ENCODE measurements at places on chromosomes 16 and 17. TPM values are rescaled to one million over a fixed set of nuclear protein-coding genes. Genes with fewer than 3 reads are reported as not detected.
A peak's percentile ranks its signal among the peaks of the same experiment; 100 is the strongest.

- no peak overlapping the region for H3K27ac ChIP-seq
- H3K36me3 ChIP-seq = no peaks in the 10 kb centered on the region
- H3K4me3 ChIP-seq = no peak overlapping the region
- no peaks in the 10 kb centered on the region for H3K4me1 ChIP-seq
- H3K27me3 ChIP-seq = no peaks in the 10 kb centered on the region
These were observed 19.6 kb downstream of the OR1D5 start for GRCh38 chr17:3043737-3044365.

GRCh38 chr17:80980397-80981061 lies 11.1 kb upstream of the CHMP6 start:
- H3K27me3 ChIP-seq = no peaks in the 10 kb centered on the region
- H3K4me1 ChIP-seq = peaks cover 28% of the 10 kb centered on the region
- DNase-seq = peak; percentile 51
- no peak overlapping the region for H3K4me3 ChIP-seq

DNA sequence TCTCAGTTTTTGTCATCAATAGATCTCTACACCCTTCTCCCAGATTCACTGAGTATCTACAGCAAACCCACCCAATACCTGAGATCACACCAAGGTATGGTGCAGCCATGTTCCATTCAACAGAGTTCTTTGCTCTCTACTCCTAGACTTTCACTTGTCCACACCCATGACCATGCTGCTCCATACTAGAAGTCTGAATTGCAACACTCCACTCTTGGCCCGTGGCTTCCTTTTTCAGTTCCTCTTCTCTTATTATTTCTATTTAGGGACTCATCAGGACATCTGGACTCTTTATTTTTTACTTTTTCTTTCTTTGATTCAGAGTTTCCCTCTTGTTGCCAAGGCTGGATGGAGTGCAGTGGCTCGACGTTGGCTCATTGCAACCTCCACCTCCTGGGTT lies 37.1 kb downstream of the YWHAE start:
- no peak overlapping the region for H3K27ac ChIP-seq
- H3K27me3 ChIP-seq = no peaks in the 10 kb centered on the region
- H3K4me3 ChIP-seq = no peak overlapping the region
- peaks cover 17% of the 10 kb centered on the region for H3K36me3 ChIP-seq
- H3K4me1 ChIP-seq = peaks cover 30% of the 10 kb centered on the region

DNA sequence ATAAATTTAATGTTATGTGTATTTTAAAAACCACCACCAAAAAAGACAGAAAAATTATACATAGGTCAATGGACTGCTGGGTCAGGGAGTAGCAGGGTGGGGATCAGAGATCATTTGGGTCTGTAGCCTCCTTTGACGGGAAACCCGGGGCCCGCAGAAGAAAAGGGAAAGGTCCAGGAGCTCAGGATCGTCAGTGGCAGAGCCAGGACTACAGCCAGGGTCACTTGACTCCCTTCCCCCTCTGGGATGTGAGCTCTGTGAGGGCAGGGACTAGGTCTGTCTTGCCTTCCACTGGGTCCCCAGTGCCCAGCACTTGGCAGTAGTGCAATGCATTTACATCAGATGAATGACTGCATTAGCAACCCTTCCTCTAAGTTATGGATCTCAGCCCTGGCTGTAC lies 62.1 kb downstream of the TOM1L2 start:
- H3K27ac ChIP-seq = no peak overlapping the region
- no peaks in the 10 kb centered on the region for H3K36me3 ChIP-seq
- H3K4me1 ChIP-seq = peaks cover 15% of the 10 kb centered on the region
- H3K4me3 ChIP-seq = no peak overlapping the region

- H3K4me3 ChIP-seq = no peak overlapping the region
- no peak overlapping the region for H3K27ac ChIP-seq
- H3K36me3 ChIP-seq = peaks cover 81% of the 10 kb centered on the region
These were observed 12.7 kb downstream of the RNF227 start for GRCh38 chr17:7903154-7904103.

DNA sequence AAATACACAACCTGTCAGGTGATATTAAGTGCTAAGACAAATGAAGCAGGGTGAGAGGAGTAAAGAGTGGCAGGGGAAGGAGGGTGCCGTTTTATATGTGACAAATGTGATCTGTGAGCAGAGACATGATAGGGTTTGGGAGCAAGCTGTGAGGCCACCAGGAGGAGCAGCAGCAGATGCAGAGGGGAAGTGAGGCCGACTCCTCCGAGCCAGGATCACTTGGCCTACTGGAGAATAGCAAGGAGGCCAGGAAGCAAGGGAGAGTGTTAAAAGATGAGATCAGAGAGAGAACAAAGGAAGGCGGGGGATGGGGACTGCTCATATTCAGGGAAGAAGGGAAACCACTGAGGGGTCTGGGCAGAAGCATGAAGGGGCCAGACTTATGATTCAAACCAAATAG lies 129.4 kb downstream of the TANGO6 start:
- H3K27me3 ChIP-seq = no peaks in the 10 kb centered on the region
- H3K4me1 ChIP-seq = peaks cover 9% of the 10 kb centered on the region
- no peak overlapping the region for H3K4me3 ChIP-seq
- no peak overlapping the region for H3K27ac ChIP-seq
- peak; percentile 70 for DNase-seq

- peak; percentile 78 for DNase-seq
- H3K27me3 ChIP-seq = no peaks in the 10 kb centered on the region
- H3K4me1 ChIP-seq = peaks cover 20% of the 10 kb centered on the region
- no peak overlapping the region for H3K27ac ChIP-seq
- H3K36me3 ChIP-seq = no peaks in the 10 kb centered on the region
- H3K4me3 ChIP-seq = no peak overlapping the region
These were observed 4.6 kb upstream of the TAF15 start for GRCh38 chr17:35804658-35805192.

- no peak for DNase-seq
- H3K27me3 ChIP-seq = no peaks in the 10 kb centered on the region
- no peak overlapping the region for H3K27ac ChIP-seq
- no peak overlapping the region for H3K4me3 ChIP-seq
- H3K36me3 ChIP-seq = no peaks in the 10 kb centered on the region
These were observed 314.3 kb downstream of the MAP2K6 start for GRCh38 chr17:69728816-69729215.

- peaks cover 3% of the 10 kb centered on the region for H3K27me3 ChIP-seq
- H3K4me1 ChIP-seq = no peaks in the 10 kb centered on the region
- no peak overlapping the region for H3K4me3 ChIP-seq
- no peaks in the 10 kb centered on the region for H3K36me3 ChIP-seq
These were observed 130.5 kb upstream of the CRHR1 start for GRCh38 chr17:45653616-45654015.

GRCh38 chr17:62892870-62893338 lies 73.1 kb upstream of the TANC2 start:
- H3K4me3 ChIP-seq = no peak overlapping the region
- peaks cover 15% of the 10 kb centered on the region for H3K4me1 ChIP-seq
- peak overlapping the region; percentile 19 for H3K27ac ChIP-seq
- H3K36me3 ChIP-seq = no peaks in the 10 kb centered on the region

- no peak overlapping the region for H3K27ac ChIP-seq
- no peak overlapping the region for H3K4me3 ChIP-seq
- peaks cover 4% of the 10 kb centered on the region for H3K27me3 ChIP-seq
- H3K36me3 ChIP-seq = no peaks in the 10 kb centered on the region
- DNase-seq = no peak
- peaks cover 7% of the 10 kb centered on the region for H3K4me1 ChIP-seq
These were observed 22.4 kb downstream of the TBC1D3B start for GRCh38 chr17:36153895-36154610.

DNA sequence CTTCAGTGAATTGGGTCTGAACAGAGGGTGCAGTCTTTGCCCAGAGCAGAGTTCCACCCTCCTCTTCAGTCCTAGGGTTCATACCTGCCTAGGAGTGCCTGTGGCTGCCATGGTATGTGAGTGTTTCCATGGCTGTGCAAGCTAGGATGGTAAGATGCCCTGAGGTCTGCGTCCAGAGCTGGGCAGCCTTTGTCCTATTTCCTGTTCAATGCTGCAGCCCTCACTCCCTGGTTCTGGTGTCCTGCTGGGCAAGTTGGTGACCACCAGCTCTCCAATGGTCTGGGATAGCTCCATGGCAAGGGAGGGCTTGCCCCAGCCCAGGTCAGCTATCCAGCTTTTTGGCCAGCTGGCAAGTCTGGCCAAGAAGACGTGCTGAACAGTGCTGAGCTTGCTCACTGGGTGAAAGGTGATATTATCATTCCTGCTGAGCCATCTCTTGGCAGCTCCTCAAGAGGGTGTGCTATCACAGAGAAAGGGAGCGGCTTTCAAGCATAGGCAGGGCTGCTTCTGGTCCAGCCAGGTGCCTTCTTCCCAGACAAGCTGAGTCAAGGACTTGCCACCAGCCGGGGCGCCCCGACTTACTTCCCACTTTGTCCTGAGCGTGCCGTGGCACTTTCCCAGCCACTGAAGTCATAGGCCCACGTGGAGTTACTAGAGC lies 13.0 kb upstream of the NFATC3 start:
- H3K4me1 ChIP-seq = no peaks in the 10 kb centered on the region
- H3K27ac ChIP-seq = no peak overlapping the region

GRCh38 chr16:23124315-23124714 lies 24.9 kb downstream of the USP31 start:
- H3K36me3 ChIP-seq = no peaks in the 10 kb centered on the region
- peak; percentile 78 for DNase-seq
- no peaks in the 10 kb centered on the region for H3K27me3 ChIP-seq
- peak overlapping the region; percentile 12 for H3K27ac ChIP-seq
- H3K4me3 ChIP-seq = no peak overlapping the region

GRCh38 chr16:46777804-46778203 lies 29.7 kb upstream of the MYLK3 start:
- H3K36me3 ChIP-seq = no peaks in the 10 kb centered on the region
- H3K4me3 ChIP-seq = no peak overlapping the region
- H3K27ac ChIP-seq = no peak overlapping the region
- no peaks in the 10 kb centered on the region for H3K4me1 ChIP-seq
- no peaks in the 10 kb centered on the region for H3K27me3 ChIP-seq

- H3K4me1 ChIP-seq = peaks cover 17% of the 10 kb centered on the region
- H3K27ac ChIP-seq = no peak overlapping the region
- peak; percentile 79 for DNase-seq
- H3K4me3 ChIP-seq = no peak overlapping the region
- peaks cover 9% of the 10 kb centered on the region for H3K36me3 ChIP-seq
These were observed 297.5 kb downstream of the XYLT1 start for GRCh38 chr16:17173281-17173680.

GRCh38 chr17:14826358-14826757 lies 438.8 kb downstream of the PMP22 start:
- no peaks in the 10 kb centered on the region for H3K36me3 ChIP-seq
- DNase-seq = no peak
- H3K27ac ChIP-seq = no peak overlapping the region
- H3K4me1 ChIP-seq = no peaks in the 10 kb centered on the region
- H3K4me3 ChIP-seq = no peak overlapping the region
- H3K27me3 ChIP-seq = no peaks in the 10 kb centered on the region

- no peak overlapping the region for H3K27ac ChIP-seq
- no peaks in the 10 kb centered on the region for H3K27me3 ChIP-seq
- no peak overlapping the region for H3K4me3 ChIP-seq
- H3K4me1 ChIP-seq = no peaks in the 10 kb centered on the region
These were observed 7.9 kb downstream of the KLHDC4 start for GRCh38 chr16:87757841-87758426.

DNA sequence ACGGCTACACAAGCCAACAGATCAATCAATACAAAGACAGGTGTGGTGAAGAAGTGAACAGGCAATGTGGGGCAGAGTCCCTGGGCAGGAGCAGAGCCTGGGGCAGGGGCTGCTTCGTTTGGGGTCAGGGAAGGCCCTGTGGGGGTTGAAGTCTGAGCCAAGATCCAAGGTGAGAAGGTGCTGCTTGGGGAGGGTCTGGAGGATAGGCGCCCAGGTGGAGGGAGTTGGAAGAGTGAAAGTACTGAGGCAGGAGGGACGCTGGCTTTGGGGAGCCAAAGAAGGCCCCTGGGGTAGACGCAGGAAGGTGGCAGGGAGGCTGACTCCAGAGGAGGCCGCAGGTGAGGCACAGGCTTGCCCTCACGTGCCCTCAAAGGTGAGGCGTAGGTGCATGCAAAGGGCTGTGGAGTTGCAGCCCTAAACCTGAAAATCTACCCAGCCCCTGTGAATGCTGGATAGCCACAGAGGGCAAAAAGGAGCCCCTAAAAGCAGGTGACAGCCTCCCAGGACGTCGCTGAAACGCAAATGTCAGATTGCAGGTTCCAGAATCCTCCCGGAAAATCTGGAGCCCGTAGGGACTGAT lies 33.3 kb downstream of the WFDC1 start:
- no peaks in the 10 kb centered on the region for H3K36me3 ChIP-seq
- H3K4me1 ChIP-seq = no peaks in the 10 kb centered on the region
- DNase-seq = no peak
- no peak overlapping the region for H3K27ac ChIP-seq
- no peak overlapping the region for H3K4me3 ChIP-seq

DNA sequence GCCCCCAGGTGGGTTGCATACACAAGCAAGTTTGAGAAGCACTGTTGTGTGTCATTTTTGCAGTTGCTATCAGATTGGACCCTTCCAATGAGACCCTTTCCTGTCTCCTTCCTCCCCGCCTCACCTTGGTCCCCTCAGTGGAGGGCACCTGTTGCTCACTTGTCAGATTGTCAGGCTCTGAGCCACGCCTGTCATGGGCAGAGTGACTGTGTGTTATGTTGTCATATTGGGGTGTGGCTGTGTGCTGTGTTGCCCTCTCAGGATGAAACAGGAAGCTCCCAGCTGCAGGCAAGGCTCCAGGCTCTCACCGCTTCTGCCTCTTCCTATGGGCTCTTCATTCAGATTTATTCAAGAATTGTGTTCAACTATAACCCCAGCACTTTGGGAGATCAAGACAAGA lies 302.9 kb downstream of the CPPED1 start:
- no peak overlapping the region for H3K27ac ChIP-seq
- no peak overlapping the region for H3K4me3 ChIP-seq
- DNase-seq = no peak
- H3K4me1 ChIP-seq = no peaks in the 10 kb centered on the region

GRCh38 chr16:71526111-71526631 lies at the start of gene CHST4:
TSS of gene CHST4 (plus strand) at chr16:71526426. CDS start at chr16:71536678, 10,252 bp downstream.
- H3K36me3 ChIP-seq = no peaks in the 10 kb centered on the region
- no peak within 1 kb of the TSS for H3K27ac ChIP-seq
- no peaks in the 10 kb centered on the region for H3K27me3 ChIP-seq
- H3K4me1 ChIP-seq = peaks cover 6% of the 10 kb centered on the region
- H3K4me3 ChIP-seq = no peak within 1 kb of the TSS
- peak; percentile 63 for DNase-seq

- no peak for DNase-seq
- no peak overlapping the region for H3K4me3 ChIP-seq
- peaks cover 4% of the 10 kb centered on the region for H3K27me3 ChIP-seq
- no peaks in the 10 kb centered on the region for H3K36me3 ChIP-seq
These were observed 19.0 kb upstream of the CD300E start for GRCh38 chr17:74642556-74642955.

Gene GPRC5C
- total RNA-seq = 65.3 TPM

Gene TP53TG3F
- not detected for total RNA-seq

Gene TEN1
- 17.7 TPM for total RNA-seq

Gene CHD9NB
- 3.3 TPM for total RNA-seq

Gene SLC38A8
- not detected for total RNA-seq

Gene NTN3
- total RNA-seq = 1.3 TPM

Gene PRRT2
- total RNA-seq = 6.7 TPM

Gene RAP1GAP2
- 7.8 TPM for total RNA-seq

Gene KRTAP4-1
- total RNA-seq = not detected

Gene ACTG1
- total RNA-seq = 7,049 TPM

Gene TMIGD1
- not detected for total RNA-seq

Gene ARL5C
- not detected for total RNA-seq

Gene RAMP2
- 6.1 TPM for total RNA-seq

Gene DHRS7C
- total RNA-seq = not detected

Gene CACNB1
- total RNA-seq = 16.9 TPM

Gene CLEC10A
- total RNA-seq = not detected

Gene ATAD5
- 2.2 TPM for total RNA-seq

Gene TANGO6
- 16.8 TPM for total RNA-seq

Gene LLGL2
- 6.9 TPM for total RNA-seq

Gene CMC2
- total RNA-seq = 52.8 TPM
